ENCODE measurements at places on chromosomes 16 and 17.

DNA sequence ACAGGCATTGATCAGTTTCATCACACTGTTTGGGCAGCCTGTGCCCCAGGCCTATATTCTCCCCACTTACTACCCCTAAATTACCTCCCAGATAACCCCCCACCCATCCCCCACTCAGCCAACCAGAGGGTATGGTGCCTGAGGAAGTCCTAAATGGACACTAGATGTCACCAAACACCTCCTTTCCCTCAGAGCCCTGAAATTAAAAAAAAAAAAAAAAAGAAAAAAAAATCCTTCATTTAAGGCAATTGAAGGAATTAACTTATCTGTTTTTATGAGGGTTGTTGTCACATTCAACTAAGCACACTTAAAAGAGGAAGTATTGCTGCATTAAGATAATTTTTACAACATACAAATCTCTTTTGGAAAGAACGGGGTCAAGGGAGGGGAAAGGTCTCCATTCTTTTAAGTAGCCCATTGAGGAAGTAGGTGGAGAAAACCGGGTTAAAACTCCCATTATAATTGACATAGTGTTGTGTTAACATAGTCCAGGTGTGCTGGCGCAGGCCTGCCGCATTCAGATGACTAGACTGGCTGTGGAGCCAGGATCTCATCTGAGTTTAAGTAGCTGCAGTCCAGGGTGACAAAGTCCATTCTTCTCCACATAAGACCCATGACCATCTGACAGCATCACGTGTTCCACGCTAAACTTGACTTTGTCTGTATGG is 46.3 kb downstream of the SNX11 start:
- DNase-seq: peak; percentile 72

DNA sequence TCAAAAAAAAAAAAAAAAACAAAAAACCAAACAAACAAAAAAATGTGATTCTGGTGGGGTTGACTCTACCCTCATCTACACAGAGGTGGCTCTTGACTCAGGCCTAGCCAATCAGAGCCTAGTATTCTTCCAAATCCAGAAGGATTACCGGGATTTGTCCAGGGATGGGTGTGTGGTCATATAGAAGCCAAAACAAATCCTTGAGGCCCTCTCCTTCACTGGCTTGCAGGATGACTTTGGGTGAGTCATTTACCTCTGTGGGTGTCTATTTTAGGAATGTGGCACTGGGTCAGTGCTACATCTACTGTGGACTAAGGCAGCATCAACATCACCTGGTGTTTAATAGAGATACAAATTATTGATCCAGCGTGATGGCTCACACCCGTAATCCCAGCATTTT is 93.2 kb upstream of the RBBP6 start:
- DNase-seq: no peak

DNA sequence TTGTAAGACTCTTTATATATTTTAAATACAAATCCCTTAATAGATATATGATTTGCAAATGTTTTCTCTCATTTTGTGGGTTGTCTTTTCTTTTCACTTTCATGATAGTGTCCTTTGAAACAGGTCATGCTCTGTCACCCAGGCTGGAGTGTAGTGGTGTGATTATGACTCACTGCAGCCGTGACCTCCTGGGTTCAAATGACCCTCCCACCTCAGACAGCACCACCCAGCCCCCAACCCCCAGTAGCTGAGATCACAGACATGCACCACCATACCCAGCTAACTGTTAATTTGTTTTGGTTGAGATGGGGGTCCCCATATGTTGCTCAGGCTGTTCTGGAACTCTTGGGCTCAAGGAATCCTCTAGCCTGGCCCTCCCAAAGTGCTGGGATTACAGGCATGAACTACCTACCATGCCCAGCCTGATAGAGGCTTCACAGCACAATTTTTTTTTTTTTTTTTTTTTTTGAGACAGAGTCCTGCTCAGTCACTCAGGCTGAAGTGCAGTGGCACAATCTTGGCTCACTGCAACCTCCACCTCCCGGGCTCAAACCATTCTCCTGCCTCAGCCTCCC is 18.5 kb upstream of the TMIGD1 start:
- no peak for DNase-seq

DNA sequence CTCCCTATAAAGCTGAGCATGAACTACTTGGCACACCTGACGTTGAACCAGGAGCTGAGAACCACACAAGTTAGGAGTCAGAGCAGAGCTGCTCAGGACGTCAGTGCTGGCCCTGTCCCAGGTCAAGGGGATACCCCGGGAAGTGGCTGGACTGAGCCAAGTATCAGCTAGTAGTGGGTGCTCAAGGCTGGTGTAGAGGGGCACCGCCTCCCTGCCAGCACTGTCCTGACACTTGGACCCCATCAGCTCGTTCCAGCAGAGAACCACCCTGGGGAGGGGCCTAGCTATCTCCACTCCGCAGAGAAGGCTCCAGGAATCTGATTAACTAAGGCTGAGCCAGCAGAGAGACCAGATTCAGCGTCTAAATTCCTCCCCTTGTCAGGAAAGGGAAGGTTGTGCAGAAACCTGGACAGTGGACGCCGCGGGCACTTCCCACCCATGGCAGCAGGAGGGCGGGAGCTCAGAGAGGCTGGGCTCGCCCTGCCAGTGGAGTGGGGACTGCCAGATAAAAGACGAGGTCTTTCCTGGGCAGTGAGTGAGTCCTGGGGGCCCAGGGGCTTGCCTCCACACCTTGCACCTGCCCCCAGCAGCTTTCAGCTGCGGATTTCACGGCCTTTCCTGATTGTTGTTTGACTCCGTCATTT is 21.0 kb downstream of the C16orf90 start:
- DNase-seq: no peak

- DNase-seq: no peak
Observed at GRCh38 chr16:54241525-54241924, 45.1 kb downstream of the IRX3 start.

DNA sequence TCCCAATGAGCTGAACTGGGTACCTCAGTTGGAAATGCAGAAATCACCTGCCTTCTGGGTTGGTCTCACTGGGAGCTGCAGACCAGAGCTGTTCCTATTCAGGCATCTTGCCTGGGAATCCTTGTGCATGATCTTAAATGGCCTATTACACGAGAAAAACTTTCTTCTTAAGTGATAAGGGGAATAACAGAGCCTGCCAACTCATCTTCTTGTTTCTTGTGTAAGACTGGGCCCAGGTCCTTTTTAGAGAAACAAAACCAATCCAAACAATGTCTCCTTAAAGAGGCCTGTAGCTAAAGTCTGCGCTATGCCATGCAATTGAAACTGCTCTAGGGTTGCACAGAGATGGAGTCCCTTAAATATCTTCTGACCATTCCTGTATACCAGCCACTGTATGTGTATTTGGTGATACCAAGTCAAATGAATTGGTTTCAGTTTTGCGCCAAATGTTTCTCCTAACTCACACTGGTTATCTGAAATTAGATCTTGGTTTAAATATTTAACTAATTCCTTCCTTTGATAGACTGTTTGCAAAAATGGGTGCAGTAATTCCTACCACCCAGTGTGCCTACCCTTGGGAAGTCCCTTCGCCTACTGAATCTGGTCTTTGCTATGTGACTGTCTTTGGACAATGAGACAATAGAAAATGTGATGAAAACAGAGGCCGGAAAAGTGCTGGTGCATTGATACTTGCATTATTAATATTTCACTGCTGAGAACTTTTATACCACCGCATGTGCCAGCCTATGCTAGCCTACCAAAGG is 6.5 kb upstream of the CCL23 start:
- no peak for DNase-seq

- peak; percentile 96 for DNase-seq
Observed at GRCh38 chr17:18363101-18364049, at the start of gene SHMT1. TSS of gene SHMT1 (minus strand) at chr17:18363550. CDS start at chr17:18355981, 7,569 bp downstream.

- DNase-seq: no peak
Observed at GRCh38 chr16:81488687-81489411, 44.2 kb downstream of the CMIP start.

GRCh38 chr16:78199325-78200022 is 100.0 kb downstream of the WWOX start:
- no peak for DNase-seq

- DNase-seq: no peak
Observed at GRCh38 chr16:12675852-12676251, 127.8 kb downstream of the CPPED1 start.

GRCh38 chr16:20868890-20869289 is 31.3 kb downstream of the DCUN1D3 start:
- peak; percentile 16 for DNase-seq

DNA sequence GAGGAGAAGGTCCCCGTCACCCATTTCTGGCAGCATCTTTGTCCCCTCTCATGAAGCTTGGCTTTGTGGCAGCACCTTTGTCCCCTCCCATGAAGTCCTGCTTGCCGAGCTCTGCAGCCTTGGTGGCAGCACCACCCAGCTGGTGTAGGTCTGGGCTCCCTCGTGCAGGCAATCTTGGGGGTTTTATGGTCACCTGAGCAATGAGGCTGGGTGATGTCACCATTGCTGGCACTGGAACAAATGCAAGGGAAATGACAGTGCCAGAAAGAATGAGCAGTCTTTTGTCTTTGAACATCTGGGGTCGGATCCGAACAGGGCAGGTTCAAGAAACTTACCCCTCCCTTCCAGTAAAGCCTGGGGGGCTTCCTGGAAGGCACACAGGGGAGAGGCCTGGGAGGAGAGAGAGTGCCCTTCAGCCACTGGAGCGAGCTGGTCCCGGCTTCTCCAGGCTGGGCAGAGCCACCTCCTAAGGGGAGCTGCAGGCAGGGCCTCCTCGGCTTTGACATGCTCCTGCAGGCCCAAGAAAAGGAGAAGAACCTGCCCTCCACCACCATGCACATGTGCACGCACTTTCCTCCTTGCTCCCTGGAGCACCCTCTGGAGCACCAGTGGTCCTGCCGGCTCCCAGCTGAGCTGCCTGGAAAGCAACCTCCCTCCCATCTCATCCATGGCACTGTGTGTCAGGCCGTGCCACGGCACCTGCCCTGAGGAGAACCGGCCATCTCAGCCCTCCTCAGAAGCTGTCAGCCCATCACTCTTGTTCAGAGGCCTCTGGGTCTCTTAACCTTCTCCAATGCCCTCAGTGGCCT is 16.0 kb downstream of the BTBD17 start:
- DNase-seq: no peak

DNA sequence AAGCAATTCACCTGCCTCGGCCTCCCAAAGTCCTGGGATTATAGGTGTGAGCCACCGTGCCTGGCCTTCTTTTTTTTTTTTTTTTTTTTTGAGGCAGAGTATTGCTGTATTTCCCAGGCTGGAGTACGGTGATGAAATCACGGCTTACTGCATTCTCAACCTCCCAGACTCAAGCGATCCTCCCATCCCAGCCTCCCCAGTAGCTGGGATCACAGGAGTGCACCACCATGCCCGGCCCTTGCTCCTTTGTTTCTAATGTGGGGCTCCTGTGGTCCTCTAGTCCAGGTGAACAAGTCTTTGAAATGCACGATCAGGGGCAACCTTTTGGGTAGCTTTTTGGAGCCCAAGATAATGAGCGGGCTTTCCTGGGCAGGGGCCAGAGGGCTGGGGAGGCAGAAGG is 23.2 kb downstream of the CMIP start:
- DNase-seq: no peak

GRCh38 chr16:73887911-73888310 is 408.7 kb upstream of the PSMD7 start:
- no peak for DNase-seq

- DNase-seq: no peak
Observed at GRCh38 chr17:39217734-39218369, 7.9 kb downstream of the STAC2 start.

DNA sequence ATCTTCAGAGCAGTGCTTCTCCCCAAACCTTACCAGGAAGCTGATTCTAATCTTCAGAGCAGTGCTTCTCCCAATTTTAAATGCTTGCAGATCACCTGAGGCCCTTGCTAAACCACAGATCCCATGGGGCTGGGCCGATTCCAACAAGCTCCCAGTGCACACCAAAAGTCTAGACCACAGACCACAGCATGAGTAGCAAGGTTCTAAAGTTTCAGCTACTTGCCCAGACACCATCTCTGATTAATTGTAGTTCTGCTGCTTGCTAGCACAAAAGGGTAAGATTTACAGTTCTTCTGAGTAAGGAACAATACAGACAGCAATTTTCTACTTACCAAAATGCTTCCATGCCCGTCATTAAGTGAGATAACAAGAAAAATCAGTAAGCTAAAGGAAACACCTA is 12.2 kb downstream of the CLEC3A start:
- DNase-seq: no peak

DNA sequence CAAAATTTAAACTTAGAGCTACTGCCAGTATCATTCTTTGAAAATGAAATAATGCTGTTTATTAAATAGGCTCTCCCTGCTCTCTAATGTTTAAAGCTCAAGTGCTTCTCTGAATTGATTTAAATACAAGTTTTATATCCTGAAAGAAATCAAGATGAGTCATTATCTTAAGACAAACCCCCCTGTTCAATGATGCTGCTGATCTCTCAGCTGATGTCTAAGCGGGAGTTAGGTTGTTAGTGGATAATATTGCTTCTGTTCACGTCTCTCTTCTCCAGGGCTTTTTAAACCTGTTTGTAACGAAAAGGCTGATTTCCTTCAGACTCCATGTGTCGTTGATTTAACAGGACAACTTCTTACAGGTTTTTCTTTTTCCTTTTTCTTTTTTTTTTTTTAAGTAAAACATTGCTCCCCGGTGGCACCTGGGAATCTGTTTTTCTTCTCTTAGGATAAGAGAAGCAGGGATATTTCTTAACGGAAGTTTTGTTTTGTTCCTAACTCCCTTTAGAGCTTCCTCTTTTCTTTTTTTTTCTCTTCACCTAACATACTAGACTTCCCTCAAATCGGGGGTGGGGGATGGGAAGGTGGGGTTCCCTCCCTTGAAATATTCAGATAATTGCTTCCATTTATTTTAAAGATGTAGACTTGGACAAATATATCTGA is 807 bp upstream of the LYRM9 start:
- DNase-seq: no peak

- no peak for DNase-seq
Observed at GRCh38 chr16:50743581-50744225, 1.8 kb downstream of the CYLD start.

- no peak for DNase-seq
Observed at GRCh38 chr17:68682903-68683302, 81.7 kb upstream of the FAM20A start.

DNA sequence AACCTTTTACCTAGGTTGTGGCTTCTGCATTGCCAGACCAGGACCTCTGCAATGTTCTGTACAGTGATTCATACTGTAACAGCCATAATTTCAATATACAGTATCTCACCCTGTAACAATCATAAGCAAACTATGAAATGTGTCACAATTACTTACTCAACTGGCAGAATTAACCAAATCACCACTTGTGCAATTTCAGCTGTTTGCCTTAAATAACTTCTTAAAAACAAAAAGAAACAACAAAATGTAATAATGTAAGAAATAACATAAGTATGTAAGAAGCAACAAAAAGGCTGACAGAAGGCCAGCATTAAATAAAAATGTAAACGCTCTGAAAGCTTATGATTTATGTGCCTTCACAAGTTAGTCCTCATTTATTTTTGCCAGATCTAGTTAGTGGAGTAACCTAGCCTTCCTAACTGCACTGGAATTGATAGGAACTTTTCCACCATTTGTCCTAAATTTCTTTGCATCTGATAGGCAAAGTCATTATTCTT is 96.9 kb downstream of the SKAP1 start:
- DNase-seq: no peak

DNA sequence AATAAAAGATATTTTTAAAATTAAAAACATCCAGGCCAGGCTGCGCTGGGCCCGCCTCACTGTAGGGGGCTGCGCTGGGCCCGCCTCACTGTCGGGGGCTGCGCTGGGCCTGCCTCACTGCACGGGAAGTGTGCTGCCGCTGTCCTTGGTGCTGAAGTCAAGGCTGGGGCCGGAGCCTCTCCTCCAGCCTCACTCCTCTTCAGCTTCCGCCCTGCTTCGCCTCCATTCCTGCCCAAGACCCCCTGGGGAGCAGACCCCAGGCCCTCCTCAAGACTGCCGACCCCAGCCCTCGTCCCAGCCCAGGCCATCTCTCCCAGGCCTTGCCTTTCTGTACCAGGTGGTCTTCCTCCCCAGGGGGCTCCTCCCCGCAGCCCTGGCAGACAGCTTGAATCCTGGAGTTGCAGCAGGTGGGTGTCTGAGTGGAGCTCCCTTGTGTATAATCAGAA is 26.2 kb downstream of the ENDOV start:
- peak; percentile 92 for DNase-seq
